ENCODE measurements at places on chromosomes 7 and 10.

DNA sequence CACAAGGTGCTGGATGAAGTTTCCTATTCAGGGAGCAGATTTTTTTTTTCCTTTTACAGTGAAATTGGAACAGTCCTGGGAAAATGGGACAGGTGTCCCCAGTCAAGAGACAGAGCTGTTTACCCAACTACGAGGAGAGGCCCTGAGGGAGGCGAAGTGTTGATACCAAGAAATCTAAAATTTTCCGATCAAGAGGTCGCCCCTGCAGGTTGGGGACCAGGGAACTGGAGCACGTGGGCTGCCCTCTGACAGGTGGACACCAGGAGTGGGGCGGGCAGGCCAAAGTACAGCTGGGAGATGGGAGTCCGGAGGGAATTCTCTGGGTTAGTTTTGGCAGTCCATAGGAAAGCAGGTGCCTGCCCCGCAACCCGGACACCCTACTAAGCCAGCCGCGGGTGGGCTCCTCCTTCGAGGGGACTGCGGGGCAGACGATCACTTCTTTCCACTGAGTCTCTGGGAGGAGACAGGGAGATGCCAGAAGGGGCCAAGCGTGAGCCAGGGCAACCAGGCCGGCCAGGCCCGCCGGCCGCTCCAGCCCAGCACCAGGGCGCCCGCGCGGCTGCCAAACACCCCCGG, 965 bp upstream of the CAMK1D start:
- no peak for DNase-seq

- DNase-seq = peak; percentile 44
Measured at GRCh38 chr7:104895522-104896236, 118.3 kb upstream of the KMT2E start.

GRCh38 chr7:71325151-71325550, 193.2 kb downstream of the GALNT17 start:
- no peak for DNase-seq

DNA sequence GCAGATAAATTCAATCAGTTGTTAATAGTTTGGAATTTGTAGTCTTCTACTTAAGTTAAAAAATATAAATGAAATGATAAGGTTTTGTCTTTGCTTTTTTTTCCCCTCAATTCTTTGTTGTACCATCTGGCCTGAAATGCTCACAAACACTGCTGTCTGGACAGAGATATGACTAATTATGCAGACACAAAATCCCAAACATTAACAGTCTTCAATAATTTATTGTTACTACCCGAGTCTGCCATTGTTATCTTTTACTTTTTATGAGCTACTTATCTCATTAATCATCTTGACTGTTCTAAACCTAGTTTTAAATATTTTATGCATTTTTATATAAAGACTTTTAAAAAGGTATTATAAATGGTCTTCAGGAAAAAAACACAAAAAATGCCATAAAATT, 64.7 kb upstream of the THSD7A start:
- DNase-seq = no peak

DNA sequence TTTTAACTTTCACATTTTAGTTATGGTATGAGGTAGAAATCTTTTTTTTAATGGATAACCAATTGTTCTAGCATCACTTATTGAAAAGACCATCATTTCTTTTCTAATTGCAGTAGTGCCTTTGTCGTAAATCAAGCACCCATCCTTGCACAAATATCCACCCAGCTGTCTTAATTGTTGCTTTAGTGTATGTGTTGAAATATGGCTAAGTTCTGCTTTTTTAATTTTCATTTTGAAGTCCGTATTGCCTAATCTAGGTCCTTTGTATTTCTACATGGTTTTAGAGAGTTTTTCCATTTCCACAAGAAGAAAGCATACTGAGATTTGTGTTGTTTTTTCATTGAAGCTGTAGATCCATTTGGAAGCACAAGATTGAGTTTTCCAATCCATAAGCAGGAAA, 259.6 kb upstream of the SEMA3E start:
- no peak for DNase-seq

- DNase-seq = no peak
Measured at GRCh38 chr10:132847416-132847777, 61.5 kb upstream of the NKX6-2 start.

DNA sequence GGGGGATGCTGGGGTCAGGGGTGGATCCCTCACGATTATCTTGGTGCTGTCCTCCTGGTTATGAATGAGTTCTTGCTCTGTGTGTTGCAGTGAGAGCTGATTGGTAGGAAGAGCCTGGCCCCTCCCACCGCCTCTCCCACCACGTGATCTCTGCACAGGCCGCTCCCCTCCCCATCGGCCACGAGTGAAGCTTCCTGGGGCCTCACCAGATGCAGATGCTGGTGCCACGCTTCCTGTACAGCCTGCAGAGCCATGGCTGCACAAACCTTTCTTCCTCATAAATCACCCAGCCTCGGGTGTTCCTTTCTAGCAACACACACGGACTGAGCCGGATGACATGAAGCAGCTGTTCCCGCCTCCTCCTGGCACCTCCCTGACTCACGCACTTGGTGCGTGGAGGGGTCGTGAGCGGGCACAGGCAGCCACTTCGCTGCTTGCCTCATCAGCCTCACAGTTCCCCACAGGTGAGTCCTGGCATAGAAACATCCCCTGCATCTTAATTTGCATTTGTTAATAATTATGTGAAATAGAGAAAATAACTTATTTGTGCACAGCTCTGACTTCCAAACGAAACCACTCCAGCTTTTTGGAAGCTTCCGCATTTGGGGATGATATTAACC, 210.8 kb downstream of the ADARB2 start:
- DNase-seq = no peak
